Effector memory CD4-positive, alpha-beta T cell (primary cell): ENCODE measurements at places on chromosomes 5 and 9.

DNA sequence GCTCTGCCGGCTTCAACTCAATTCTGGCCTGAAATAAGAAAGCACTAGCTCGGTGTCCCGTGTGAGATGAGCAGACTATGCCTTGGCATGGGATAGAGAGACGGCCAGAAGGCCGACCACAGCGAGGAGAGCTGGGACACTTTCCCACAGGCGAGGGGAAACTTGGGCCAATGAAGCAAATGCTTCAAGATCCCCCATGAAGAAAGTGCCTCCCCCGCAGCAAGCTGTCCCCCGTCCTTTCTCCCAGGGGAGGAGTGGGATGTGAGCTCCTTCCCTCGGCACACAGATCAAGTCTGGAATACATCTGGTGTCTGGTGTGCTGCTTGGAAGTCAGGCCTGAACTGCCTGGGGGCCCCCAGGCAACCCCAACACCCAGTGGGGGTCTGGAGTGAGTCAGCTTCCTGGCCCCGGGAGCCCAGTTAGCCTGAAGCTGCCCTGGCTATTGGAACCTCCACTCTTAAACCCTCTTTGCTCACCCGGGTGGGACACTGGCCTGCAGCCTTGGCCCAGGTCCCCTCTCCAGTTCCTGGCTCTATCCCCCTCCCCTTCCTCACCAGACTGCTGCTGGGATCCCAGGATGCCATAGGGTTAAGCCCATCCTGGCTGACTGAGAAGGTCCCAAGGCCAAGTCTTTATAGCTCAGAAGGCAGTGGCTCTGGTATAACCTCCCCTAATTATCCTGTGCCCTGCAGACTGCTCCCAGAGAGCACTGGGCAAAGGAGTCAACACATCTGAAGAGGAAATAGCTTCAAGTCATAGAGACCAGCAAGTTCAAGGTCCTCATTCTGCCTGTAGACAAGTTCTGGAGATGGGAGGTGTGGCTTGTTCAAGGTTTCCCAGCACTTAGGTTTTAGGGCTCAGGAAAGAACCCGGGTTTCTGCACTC lies 205.3 kb downstream of the TTLL11 start:
- DNase-seq: no peak

- DNase-seq: no peak
Observed at GRCh38 chr5:80967500-80968181, 7.5 kb downstream of the RASGRF2 start.

DNA sequence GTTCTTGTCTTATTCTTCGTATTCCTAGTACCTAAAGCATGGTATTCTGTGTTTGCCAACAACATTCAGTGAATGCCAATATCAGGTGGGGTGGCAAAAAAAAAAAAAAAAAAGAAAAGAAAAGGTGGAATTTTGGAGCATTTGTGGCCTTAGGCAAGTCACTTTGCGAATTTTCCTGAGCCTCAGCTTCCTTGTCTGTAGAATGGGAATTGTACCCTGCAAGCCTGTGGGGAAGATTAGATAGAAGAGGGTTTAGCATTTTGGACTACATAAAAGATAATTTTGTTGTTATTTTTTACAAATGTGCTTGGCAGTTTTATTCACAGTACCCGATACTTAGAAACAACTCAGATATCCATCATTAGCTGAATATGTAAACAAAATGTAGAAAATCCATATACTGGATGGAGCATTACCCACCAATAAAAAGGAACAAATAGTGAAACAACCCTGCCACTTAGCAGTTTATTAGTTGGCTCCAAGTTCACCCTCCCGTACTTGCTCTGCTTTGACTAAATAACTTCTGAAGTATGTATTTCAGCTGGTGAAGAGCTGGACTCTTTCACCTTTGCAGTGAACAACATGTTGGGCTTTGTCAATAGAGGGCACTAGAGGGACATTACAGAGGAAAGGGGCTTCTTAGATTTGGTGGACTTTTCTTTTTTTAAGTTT lies 13.6 kb downstream of the UBE2D2 start:
- DNase-seq: no peak

GRCh38 chr5:7868427-7868772 lies 431 bp downstream of the FASTKD3 start:
- DNase-seq: no peak

- DNase-seq: no peak
Observed at GRCh38 chr9:126461608-126462007, 135.0 kb downstream of the MVB12B start.

GRCh38 chr5:149413477-149414210 lies 34.6 kb upstream of the IL17B start:
- DNase-seq: no peak

- DNase-seq: no peak
Observed at GRCh38 chr5:141503681-141504080, 14.8 kb downstream of the PCDHGC5 start.

DNA sequence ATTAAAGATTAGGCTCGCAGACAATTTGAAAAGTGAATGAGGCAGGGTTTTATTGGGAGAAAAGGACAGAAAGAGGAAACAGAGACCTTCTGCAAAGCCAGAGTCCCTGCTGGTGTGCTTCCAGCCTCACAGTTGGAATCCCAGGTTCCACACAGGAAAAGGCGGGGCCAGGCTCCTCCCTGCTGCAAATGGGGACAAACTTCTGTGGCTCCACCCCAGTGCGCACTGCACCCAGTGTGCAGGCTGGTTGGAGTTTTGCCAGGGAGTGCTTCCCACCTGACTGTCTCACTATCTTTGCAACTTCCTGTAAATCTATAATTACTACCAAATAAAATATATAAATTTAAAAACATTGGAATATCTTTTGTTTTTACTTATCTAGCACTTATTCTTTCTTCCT lies 386.0 kb upstream of the GRIN3A start:
- no peak for DNase-seq

GRCh38 chr9:133971981-133972941 lies 19.9 kb downstream of the VAV2 start:
- no peak for DNase-seq

GRCh38 chr5:115471345-115472063 lies 73.1 kb downstream of the FEM1C start:
- no peak for DNase-seq

DNA sequence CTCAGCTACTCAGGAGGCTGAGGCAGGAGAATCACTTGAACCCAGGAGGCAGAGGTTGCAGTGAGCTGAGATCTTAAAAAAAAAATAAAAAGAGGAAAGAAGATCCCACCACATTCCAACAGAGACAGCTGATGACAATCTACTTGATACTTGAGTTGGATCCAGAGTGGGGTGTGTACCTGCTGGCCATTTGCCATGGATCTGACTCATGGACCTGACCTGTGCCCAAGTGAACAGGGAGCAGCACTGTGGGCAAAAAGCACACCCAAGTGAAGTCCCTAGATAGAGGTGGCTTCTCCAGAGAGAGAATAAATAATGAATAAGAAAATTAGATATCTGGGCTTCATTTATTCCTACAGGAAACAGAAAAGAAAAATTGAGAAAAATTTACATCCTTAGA lies 81.2 kb upstream of the MIER3 start:
- no peak for DNase-seq

DNA sequence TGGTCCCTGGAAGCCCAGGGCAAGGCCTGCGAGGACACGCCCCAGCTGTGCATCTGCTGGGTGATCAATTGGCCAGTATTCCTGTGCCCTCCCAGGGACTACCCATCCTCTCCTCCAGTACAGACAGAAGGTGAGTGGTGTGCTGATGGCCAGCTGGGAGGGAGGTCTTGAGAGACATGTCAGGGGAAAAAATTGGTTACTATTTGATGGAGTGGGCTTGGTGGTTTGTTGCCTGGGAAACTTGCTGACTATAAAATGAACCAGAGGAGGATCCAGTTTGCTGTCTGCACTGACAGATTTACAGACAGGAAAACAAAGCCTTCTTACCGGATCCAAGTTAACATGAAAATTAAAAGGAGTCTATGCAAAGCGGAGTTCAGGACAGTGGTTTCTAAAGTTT lies 40.3 kb downstream of the MAP1B start:
- no peak for DNase-seq

GRCh38 chr9:126474206-126474765 lies 139.4 kb upstream of the LMX1B start:
- no peak for DNase-seq

DNA sequence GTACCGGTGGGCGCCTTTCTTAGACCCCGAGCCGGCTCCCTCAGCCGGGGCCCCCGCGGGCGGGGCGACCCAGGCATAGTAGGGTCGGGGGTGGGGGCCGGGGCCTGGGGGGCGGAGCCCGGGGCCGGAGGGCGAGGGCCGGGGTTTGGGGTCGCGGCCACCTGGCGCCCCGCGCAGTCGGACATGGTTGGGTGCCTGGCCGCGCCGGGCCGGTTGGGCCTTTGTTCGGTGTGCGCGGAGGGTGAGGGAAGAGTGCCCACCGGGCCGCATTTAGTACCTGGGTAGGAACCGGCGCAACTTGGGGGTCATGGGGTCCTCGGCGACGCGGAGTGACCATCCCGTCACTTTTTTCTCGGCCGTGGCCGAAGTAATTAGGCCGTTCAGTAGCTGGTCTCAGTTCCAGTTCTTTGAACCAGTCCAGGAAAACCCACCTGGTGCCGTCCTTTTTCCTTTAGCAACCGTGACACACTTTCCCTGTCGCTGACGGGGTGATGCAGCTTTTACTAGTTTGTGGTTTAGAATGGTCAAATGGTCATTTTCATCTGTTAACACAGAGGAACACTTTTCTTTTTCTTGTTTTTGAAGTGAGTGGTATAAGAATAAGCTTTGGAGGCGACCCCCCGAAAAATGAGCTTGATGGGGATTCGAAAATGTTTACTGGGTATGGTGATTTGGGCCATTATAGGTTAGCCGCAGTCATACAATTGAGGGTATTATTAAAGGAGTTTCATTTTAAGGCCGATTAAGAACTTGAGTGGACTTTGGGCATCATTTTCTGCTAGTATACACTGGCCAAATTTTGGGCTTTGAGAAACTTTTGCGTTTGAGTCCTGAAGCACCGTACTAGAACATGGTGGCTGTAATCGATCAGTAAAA lies 589 bp downstream of the CKS2 start:
- DNase-seq: no peak

GRCh38 chr9:108394726-108395125 lies 461.1 kb downstream of the ACTL7B start:
- no peak for DNase-seq

GRCh38 chr9:7935681-7936080 lies 136.1 kb upstream of the DMAC1 start:
- no peak for DNase-seq

DNA sequence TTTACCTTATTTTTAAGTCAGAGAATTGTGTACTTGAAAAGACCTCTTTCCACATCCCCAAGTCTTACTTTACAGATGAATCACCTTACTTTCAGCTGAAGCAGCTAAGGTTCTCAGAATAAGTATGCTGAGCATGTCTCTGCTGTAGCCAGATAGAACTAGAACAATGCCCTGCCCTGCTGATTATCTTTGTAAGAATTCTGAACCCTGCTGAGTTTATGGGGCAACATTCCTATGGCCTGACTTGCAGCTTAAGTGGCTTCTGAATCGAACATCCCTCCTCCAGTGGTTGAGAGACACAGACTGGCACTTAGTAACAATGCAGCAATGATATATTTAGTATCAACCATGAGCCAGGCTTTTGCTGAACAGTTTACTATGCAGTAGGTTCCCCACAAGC lies 592.0 kb upstream of the WWC1 start:
- no peak for DNase-seq

DNA sequence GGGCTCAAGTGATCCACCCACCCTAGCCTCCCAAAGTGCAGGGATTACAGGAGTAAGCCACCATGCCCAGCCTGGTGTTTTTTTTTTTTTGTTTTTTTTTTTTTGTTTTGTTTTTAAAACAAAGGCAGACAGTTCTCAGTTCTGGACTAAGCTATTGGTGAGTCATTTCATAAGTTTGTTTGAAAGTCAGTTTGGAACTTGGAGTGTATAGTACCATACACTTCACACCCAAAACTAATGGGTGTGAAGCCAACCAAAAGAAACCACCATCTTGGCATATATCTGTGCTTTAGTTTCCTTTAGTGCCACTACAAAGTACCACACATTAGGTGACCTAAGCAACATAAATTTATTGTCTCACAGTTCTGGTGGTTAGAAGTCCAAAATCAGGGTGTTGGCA lies 13.4 kb downstream of the MAST4 start:
- no peak for DNase-seq

DNA sequence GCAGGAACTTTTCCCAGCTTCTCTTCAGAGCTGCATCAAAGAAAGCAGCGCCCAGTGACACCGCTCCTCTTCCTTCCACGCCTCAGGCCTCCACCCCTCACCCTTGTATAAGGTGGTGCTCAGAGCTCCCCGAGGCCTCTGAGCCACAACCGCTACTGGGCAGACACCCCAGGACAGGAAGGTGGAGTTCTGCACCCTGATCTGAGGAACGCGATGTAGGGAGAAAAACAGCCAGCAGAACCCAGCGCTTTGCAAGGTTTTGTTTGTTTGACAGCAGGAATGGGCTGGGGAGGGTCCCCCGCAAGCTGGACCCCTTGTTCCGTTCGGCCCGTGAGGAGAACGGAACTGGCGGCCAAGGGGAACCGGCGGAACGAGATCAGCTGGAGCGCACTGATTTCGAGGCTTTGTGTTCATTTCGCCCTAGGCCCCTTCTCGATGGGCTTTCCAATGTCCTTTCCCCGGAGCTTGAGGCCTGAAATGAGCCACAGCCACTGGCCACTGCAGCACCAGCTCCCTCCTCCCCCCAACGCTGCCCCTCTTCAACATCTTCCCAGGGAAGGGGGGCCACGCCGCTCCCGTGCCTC lies 4.1 kb downstream of the EDF1 start:
- no peak for DNase-seq

GRCh38 chr9:8705861-8706260 lies 906.3 kb upstream of the DMAC1 start:
- no peak for DNase-seq

DNA sequence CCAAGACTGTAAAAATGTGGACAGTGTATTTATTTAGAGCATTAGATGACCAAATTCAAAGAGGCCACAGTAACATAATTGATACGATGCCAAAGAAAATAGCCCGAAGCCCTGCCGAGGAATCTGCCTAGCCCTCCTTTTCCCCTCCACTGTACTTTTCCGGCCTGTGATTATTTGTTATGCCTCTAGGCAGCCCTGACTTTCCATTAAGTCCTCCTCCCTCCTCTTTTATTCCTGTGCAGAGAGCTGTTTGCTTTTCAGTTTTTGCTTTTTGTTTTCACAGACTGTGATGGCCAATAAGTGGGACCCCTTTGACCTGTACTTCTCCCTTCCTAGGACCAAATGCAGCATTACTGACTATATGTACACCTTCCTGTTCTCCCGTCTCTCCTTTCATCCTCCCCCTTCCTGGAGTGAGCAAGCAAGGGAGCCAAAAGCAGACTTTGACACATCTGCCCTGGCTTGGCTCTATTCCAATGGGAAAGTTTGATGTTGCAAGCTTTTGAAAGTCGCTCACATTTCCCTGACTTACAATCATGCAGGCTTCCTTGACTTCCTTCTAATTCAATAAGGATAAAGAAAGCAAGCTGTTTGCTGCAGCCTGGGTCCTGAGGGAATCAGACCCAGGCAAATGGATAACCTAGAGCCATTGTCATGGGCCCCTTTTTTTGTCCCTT lies 76.1 kb downstream of the NREP start:
- DNase-seq: no peak

GRCh38 chr5:76685704-76686103 lies 30.2 kb upstream of the F2R start:
- DNase-seq: no peak

- DNase-seq: no peak
Observed at GRCh38 chr5:55873234-55873633, 22.1 kb downstream of the IL31RA start.
